BE2C (cell line): ENCODE measurements at places on chromosomes 16 and 17.

DNA sequence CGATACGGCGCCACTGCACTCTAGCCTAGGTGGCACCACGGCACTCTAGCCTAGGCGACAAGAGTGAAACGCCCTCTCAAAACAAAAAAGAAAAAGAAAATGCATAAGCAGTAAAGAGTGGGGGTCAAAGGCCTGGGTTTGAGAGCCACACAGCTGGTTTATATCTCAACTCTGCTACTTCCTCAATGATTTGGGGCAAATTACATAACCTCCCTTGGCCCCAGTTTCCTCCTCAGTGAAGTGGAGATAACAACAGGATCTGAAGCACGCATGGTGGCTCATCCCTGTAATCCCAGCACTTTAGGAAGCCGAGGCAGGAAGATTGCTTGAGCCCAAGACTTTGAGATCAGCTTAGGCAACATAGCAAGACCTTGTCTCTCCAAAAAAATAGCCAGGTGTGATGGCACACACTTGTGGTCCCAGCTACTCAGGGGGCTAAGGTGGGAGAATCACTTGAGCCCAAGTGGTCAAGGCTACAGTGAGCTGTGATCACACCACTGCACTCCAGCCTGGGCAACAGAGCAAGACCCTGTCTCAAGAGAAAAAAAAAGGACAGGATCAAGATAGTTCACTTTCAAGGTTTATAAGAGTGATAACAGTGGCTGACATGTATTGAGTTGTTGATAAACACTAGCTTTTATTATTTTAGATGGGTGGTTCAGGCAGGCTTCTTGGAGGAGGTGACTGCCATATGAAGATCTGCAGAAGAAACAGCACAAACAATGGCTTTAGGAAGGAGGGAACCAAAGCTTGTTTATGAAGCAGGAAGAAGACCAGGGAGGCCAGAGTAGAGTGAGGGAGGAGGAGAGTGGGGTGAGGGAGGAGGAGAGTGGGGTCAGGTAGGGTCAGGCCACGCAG lies 8.5 kb upstream of the COG1 start:
- DNase-seq = no peak

DNA sequence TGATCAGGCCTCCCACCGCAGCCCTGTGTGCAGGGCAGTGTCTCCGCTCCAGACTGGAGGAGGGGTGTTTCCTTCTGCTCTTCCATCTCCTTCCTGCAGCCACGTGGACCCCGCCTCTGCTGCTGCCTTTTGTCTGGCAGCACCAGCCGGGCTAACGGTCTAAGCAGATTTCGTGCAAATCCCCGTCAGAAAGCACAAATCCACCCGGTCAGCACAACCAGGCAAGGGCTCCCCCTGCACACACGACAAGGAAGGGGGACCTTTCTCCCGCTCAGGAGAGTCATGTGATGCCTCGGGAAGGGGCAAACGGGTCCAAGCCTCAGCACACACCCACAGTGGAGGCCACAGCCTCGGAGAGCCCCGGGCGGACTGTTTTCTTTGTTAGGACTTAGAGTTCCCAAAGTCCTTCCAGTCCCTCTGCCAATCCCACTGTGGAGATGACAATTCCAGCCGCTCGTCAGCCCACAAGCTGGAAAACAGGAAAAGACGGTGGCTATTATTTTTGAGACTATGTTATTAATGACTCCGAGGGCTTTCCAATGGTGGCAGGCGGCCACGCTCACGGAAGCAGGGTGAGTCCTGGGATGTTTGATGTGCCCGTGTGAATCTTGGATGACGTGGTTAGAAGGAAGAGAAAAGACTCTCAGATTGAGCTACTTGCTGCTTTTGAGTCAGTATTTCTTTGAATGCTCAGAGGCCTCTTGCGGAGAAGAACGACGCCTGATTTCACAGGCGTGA lies 22.5 kb upstream of the MEAK7 start:
- no peak for DNase-seq

GRCh38 chr17:43574348-43574747 lies 28.2 kb upstream of the ETV4 start:
- DNase-seq = no peak

- peak; percentile 94 for DNase-seq
These were observed at the start of gene FOXJ1 for GRCh38 chr17:76141212-76142038. TSS of gene FOXJ1 (minus strand) at chr17:76141245. CDS start at chr17:76140395, 850 bp downstream.

DNA sequence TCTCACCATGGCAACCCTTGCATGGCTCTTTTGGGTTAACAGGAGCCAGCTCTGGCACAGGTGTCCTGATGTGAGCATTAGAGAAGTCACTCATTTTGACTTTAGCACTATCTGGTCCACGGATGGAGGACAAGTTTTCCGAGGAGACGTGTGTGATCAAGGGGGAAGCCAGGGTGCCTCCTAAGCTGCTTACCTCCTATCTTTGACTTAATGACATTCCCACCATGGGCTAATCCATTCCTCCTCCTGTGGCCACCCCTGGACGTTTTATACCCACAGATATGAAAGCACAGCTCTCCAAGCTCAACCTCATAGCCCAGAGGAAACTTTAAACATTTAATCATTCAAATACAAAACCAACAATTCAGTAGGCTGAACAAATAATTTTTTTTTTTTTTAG lies 18.8 kb downstream of the MPP2 start:
- DNase-seq = no peak

DNA sequence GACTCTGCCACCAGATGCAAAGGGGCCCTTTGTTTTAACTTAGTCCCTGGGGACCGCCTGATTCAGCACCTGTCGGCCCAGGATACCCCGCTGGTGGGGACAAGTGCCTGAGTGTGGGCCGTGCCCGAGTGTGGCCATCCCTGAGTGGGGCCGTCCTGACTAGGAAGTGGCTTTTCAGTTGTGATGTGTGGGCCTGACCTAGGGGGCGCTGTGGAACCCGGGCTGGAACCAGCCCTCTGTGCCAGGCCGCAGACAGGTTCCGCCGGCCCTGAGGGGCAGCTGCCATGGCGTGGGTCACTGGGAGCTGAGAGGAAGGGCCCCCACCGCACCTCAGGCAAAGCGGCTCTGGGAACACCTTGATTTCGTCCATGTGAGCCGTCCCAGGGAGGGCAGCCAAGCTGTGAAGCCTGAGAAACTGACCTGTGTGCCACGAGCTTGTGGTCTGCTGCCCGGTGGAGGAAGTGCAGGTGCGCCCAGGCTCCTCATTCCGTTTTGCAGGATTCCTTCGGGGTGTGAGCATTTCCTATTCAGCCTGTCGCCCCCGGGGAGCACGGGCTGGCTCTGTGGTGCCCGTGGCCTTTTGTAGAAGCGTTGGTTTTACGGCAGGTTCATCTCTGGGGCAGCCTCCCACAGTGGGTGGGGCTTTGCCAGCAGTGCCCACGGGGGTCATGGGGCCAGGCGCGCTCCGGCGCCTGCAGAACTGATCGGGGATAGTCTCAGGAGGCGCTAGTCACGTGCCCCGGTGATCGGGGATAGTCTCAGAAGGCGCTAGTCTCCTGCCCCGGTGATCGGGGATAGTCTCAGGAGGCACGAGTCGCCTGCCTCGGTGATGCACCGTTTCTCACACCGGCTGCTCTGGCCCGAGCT lies 5.3 kb downstream of the RPL13 start:
- peak; percentile 70 for DNase-seq
